ENCODE measurements at places on chromosomes 7 and 10. TPM values are rescaled to one million over a fixed set of nuclear protein-coding genes. Genes with fewer than 3 reads are reported as not detected.

GRCh38 chr10:73251683-73252444 is 580 bp downstream of the MRPS16 start:
- DNase-seq, result peak; percentile 34

DNA sequence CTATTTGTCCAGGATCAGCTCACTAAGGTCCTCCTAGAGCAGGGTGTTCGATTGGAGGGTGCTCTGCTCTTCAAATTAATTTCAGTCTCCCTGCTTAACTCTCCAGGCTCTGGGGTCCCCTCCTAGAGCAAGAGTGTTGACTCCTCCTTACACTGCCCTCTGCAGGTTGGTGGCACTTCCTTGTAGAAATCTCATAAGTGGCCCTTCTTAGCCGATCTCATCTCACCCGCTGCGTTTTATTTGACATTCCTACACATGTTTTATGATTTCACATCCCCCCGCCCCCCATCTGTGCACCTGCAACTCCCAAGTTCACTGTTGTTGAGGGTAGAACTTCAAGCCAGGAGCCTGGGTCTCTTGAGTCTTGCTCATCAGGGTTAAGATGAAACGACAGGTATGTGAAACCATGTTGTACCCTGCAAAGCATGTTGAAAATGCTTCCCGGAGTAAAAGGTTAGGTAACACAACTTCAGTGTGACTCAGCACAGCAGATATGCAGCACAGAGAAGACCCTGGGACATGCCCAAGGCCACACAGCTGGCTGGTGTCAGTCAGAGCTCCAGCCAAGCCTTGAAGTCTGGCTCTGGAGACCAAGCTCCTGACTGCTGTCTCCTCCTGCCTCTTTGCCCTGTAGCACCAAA is 171.2 kb downstream of the PRKAG2 start:
- peak; percentile 65 for DNase-seq

DNA sequence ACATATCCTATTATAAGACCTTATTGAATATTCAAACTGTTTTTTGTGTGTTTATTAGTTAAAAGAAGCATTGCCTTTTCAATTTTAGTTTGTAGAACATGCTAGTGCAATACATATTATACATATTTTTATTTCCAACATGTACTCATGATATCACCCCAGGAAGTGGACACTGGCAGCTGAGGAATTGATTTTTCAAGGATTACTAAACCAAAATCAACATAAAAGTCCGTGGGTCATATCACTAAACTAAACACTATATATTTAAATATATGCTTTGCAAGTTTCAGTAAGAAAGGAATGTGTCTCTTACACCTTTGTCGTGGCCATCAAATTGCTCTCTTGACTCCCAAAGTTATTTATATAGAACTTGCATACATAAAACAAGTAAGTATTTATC is 185.2 kb downstream of the AGMO start:
- no peak for DNase-seq

Gene SLIT1
- not detected for total RNA-seq

DNA sequence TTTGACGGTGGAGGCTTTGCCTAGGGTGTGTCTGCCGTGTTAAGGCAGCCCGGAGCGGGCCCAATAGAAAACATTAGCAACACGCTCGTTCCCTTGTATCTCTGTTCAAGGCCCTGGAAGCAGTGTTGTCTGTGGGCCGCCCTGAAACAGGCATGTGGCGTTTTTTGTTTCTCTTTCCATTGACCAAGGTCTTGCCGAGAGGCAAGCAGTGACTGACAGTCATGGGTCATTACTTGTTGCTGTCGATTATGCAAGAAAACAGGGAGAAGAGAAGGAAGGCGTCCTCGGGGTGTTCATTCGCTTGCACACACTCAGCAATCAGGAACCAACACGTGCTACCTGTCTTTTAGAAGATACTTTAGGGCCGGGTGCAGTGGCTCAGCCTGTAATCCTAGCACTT is 92.5 kb downstream of the EZH2 start:
- DNase-seq, result no peak

- peak; percentile 68 for DNase-seq
Measured at GRCh38 chr7:234051-234707, 41.8 kb downstream of the FAM20C start.

DNA sequence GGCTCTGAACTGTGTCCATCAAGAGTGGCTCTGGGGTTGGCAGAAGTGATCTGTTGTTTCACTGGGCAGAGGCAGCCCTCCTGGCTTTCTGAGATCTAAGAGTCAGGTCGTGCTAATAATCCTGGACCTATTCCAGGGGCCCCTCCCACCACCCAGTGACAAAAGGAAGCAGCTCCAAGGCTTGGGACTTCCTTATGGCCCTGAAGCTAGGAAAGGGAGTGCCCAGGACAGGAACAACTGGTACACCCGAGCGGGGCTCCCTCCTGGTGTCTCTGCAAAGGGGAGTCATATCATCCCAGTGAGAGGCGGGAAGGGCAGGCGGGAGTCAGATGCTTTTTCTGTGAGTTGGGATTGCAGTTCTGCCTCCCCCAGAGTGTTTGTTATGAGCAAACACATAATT is 32.3 kb downstream of the RPS24 start:
- DNase-seq, result no peak

GRCh38 chr10:14560274-14560673 is 214.4 kb downstream of the FAM107B start:
- DNase-seq, result peak; percentile 43

GRCh38 chr7:39240864-39241263 is 263.2 kb downstream of the POU6F2 start:
- no peak for DNase-seq

DNA sequence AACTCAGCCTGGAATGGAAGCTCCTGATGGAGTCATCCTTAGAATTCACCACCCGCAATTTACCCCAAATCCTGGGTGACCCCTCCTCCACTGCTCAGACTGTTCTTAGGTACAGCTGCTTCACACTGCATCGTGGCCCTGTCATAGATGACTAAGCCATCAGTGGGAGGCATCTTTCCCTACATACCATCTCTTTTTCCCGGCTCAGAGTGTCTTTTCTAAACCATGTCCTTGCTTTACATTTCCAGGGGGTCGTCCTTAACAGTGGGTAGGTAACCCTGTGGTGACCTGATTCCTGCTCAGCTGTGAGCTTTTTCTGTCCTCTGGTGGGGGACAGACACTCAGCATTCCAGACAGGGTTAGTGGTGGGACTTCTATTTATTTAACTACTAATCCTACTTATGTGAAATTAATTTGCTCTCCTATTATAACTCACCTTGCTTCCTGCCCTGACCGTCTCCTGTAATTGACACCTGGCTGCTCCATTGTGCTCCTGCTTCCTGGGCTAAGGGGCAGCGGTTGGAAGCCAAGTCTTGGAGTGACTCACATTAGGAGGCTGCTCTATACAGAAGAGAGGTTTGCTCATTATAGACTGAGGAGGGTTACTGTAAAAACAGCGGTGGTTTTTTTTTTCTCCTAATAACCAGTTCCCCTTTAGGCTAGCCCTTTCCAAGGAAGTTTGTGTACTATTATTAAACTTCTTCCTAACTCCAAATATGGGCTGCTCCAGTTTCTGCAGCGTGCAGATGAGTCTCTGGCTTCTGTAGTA is 40.6 kb downstream of the PYROXD2 start:
- peak; percentile 44 for DNase-seq

DNA sequence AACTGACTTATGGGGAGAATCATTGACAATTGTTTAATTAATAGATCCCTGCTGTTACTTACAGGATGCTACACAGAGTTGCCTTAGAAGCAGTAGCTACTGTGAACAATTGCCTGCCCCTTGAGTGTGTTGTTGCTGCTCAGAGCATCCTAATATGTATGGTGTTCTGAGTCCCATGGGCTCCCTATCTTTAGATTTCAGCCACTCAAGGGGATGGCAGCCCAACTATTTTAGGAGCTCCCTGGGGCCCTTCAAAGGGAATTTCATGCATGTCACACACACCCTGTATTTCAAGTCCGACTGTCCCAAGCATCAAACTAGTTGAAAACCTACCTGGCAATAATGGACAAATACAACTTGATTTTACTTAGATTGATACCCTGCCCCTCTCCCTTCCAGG is 111.2 kb downstream of the NOC3L start:
- no peak for DNase-seq

DNA sequence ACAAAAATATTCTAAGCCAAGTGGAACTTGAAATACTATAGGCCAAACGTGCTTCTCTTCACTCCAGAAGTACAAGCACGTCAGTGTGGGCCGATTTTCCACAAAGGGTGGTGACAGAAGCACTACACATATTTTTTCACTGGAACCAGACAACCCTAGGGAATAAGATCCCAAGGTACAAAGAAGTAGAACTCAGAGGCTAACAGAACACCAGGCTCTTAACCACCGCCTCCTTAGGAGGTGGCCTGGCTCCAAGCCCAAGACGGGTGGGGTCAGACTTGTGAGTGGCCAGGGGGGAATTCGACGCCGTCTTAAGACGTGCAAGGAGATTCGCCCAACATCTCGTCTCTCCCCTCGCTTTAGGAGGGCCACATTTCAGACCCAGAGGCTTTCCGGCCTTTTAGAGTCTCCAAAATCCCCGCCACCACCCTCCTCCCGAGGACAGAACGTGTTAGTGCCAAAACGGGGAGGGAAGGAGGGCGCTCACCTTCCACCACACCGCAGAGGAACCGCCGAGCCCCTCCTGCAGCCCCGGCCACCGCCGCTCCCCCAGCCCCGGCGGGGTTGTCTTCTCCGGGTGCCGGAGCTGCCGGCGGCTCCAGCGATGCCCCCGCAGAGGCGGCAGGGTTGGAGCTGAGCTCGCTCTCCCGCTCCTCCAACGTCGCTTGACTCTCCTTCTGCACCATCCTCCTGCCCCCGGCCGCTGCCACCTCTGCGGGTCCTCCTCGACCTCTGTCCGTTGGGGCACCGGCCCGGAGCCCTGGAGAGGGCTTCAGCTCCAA is 716 bp downstream of the OGA start:
- DNase-seq, result peak; percentile 96

DNA sequence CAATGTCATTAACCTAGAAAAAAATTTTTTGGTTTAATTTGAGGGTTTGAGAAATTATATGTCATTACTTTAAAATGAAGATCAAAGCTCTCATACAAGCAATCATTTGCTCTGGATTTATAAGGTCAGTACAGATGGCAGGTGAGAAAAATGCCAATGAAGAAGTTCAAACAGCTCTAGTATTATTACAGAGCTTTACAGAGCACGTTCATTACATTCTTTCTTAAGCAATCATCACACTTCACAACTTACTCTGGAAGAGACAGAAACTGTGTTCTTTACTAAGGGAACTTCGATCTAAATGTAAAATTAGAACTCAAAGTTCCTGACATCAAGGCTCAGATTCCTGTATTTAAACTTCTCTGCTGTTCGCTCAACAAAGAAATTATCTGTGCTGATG is 153.4 kb downstream of the ATE1 start:
- DNase-seq, result peak; percentile 13

DNA sequence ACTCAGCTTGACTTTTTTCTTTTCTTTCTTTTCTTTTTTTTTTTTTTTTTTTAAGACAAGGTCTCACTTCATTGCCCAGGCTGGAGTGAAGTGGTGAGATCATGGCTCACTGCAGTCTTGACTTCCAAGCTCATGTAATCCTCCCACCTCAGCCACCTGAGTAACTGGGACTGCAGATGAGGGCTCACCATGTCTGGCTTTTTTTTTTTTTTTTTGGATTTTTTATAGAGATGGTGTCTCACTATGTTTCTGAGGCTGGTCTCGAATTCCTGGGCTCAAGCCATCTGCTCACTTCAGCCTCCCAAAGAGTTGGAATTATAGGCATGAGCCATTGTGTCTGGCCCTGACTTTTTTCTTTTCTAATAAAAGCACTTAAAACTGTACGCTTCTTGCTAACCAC is 358.2 kb upstream of the IGFBP3 start:
- DNase-seq, result no peak

GRCh38 chr10:70769121-70769520 is 16.1 kb downstream of the TBATA start:
- DNase-seq, result no peak
